ENCODE measurements at places on chromosomes 1 and 21.
A peak's percentile ranks its signal among the peaks of the same experiment; 100 is the strongest.

- no peak for DNase-seq
Measured at GRCh38 chr1:22411589-22411988, 40.1 kb upstream of the ZBTB40 start.

DNA sequence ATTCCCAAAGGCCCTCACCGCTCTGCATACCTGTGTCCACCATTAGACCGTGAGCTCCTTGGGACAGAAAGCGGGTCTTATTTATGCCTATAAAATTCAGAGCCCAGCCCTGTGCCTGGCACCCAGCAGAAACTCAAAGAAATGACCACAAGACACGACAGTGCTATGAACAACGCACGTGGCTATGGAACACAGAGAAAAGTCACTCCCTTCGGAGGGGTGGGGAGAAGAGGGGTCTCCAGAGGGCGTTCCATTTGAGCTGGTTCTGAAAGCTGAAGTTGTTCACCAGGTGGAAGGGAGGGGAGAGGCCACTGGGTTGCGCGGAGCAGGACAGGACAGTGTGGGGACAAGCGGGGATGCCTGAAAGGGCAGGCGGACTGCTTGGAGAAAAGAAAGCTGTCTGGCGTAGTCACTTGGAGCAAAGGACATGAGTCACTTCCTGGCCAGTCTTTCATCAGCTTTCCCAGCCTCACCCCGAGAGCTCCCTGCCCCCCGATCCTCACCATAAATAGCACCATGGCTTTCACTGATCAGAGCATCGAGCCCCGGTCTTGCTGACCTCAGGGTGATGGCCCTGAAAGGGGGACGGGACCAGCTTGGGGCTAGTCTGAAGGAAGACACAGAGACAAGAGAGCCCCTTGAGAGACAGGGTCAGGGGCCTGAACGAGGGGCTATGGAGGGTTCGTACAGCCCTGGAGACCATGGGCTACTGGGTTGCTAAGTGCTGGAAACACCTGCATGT, 28.5 kb downstream of the ECE1 start:
- DNase-seq, result peak; percentile 57

- DNase-seq, result no peak
Measured at GRCh38 chr1:86868477-86868876, 45.4 kb downstream of the SELENOF start.

DNA sequence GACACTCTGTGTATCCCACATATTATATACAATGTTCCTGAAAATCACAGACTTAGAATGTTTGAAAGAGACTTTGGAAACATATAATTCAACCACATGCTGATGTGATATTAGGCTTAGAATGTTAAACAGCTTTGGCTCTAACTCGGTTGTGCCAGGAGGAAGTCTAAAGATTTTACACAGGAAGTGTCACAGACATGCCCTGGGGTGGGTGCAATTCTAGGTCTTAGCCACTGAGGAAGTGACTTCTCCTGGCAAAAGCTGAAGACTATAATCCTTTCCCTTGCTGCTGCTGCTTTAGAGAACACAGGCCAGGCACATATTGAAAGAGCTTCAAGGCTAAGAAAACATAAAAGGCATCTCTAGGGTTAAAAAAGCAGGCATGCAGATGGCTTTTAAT, 51.0 kb downstream of the RPL5 start:
- DNase-seq, result no peak

- no peak for DNase-seq
Measured at GRCh38 chr1:85189120-85189519, 11.7 kb downstream of the SYDE2 start.

- DNase-seq, result no peak
Measured at GRCh38 chr1:46526013-46526690, 25.3 kb downstream of the KNCN start.

DNA sequence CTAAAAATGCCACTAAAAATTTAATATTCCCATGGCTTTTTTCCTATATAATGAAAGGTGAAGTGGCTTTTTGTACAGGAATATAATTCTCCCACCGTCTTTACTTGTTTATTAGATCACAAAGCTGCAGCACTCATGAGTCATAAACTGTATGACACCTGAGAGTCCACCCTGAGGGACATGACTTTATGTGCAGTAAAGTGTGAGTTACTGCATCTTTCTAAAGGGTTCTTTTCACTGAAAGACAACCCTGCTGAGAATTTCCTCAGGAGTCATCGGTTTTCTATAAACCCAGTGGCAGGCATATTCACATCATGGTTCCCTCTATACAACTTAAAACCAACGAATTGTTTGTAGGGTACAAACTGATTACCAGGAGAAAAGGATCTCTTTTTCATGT, 77.4 kb downstream of the APP start:
- DNase-seq, result no peak

GRCh38 chr1:150820730-150821512, 12.9 kb upstream of the CTSK start:
- no peak for DNase-seq

DNA sequence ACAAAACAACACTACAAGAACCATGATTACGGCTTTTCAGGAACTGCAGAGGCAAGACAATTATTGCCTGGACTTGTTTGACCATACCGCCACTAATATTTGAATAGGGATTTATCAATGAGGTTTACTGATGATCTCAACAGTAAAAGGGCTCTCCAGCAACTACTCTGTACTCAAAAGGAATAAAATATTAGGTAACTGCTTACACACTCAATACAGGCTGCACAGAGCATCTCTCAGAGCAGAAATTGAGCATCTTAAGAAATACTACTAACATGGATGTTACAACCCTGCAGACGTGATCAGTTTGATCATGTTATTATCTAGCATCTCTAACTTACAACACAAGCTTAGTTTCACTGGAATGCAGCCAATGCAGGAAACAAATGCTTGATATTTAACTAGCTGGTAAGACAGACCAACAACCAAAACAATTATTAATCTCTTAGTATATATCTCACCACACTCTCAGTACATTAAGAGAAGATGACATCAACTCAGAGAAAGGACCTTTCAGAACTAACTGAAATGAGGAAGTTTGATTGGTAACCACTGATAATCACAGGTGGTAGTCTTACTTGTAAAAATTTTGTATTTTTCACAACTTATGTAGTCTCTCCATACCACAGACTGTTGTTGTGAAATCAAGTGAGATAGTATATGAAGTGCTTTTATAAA, 52.2 kb downstream of the PUM1 start:
- DNase-seq, result no peak

DNA sequence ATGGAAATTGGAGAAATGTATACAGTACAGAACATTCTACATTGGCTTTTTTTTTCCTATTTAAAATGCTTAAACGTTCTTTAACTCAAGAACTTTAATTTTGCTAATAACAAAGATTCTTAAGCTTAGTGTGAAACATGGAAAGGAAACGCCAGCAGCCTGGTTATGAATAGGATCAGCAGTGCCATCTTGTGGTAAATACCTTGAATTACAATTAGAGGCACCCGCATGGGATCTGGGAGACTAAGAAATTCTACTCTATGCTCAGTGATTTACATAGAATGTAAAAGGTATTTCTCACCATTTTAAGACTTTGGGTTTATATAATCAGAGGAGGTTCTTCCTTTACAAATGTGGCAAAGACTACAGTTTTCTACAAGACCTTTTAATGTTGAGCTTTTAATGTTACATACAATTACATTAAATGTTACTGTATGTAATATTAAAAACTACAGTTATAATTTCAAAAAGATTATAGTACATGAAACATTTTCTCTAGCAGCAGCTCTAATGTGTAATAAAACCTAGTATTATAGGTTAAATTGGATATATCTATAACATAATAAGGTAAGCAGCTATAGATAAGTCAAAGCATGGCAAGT, 32.1 kb upstream of the APOBEC4 start:
- DNase-seq, result no peak

GRCh38 chr1:87515781-87516180, 187.1 kb downstream of the LMO4 start:
- DNase-seq, result no peak

DNA sequence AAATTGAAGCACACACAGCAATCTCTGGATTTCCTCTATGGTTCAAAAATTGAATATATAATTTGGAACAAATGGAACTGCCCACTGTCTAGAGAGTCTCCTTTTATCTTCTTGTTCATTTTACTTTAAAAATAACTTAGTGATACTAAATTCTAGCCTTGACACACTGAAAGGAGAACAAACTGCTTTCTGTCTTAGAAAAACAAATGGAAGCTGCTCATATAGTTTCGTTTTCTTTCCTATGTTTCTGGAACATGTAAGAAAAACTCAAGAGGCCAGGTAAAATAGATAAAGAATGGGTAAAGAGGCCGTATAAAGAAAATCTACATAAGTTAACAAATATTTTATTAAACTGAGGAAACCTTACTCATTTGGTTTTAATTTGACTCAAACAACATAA, 332.7 kb downstream of the NEGR1 start:
- DNase-seq, result no peak

DNA sequence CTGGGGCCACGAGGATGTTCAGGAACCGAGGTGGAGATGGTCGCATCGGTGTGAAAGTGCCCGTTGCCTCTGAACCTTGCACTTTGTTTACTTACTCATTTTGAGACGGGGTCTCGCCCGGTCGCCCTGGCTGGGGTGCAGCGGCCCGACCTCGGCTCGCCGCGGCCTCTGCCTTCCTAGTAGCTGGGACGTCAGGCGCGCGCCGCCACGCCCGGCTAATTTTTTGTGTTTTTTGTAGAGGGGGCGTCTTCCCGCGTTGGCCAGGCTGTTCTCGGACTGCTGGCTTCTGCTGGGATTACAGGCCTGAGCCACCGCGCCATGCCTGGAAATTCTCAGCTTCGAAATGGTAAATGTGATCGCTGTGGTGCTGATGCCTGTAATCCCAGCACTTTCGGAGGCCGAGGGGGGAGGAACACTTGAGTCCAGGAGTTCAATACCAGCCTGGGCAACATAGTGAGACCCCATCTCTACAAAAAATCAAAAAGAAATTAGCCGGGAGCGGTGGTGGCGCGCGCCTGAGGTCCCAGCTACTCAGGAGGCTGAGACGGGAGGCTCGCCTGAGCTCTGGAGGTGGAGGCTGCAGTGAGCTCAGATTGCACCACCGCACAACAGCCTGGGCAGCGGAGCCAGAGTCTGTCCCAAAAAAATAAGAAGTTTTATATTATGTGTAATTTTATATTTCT, 684 bp upstream of the MRPL20 start:
- DNase-seq, result no peak

DNA sequence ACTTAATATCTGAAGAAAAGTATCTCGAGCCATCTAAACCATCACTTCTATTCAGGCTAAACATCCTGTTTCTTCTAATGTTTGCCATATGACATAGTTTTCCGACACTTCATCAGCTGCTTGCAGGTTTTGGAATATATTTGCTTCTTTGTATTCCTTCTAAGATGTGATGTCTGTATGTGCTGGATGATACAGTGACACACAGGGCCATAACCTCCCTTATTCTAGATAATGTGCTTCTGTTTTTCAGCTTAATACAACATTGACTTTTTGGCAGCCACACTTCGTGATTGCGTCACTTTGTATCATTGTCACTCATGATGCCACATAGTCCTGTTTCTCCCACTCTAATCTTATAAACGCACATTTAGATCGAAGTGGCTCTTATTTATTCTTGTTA, 156.3 kb downstream of the CRB1 start:
- DNase-seq, result no peak

GRCh38 chr1:99447721-99448120, 183.4 kb downstream of the PLPPR4 start:
- no peak for DNase-seq

DNA sequence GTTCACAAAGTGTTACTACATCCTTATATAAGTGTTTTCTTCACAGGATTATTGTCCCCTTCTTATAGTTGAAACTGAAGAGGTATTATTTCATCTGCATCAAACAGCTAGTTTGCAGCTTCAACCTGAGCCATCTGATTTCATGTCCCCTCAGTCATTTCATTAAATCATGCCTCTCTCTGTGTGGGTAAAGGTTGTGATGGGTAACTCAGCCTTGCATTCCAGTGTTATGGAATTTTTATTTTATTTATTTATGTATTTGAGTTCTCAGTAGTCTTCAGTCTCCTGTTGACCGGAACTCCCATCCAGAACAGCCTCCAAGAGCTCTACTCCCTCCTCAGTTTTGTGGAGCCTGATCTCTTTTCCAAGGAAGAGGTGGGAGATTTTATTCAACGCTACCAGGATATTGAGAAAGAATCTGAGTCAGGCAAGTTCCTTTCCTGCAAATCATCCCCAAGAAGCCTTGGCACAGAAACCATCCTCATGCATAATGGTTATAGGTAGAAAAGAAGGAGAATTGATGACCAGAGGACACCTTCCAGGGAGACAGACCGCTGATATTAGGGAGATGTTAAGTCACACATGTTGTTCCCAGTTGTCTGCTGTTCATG, 21.8 kb downstream of the CHD1L start:
- no peak for DNase-seq

DNA sequence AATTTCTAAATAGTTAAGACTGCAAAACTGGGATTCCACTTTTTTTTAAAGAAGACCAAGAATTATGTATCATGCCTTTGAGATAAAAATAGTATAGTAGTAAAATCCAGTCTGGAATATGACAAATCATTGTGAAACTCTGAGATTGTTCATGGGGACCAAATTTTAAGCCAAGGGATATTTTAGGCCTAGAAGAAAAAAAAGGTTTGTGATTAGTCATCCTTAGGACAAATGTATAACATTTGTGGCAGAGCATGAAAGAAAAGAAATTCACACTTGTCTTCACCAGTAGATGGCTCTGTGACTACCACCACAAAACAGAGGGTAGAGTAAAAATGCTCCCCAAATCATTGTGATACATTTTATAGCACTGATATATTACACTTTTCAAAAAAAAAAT, 226.1 kb downstream of the KCTD3 start:
- DNase-seq, result peak; percentile 88

GRCh38 chr1:20138961-20139550, at the start of gene PLA2G2F:
PLA2G2F (plus strand) TSS chr1:20139323; CDS start chr1:20139428, 105 bp downstream.
- no peak for DNase-seq

DNA sequence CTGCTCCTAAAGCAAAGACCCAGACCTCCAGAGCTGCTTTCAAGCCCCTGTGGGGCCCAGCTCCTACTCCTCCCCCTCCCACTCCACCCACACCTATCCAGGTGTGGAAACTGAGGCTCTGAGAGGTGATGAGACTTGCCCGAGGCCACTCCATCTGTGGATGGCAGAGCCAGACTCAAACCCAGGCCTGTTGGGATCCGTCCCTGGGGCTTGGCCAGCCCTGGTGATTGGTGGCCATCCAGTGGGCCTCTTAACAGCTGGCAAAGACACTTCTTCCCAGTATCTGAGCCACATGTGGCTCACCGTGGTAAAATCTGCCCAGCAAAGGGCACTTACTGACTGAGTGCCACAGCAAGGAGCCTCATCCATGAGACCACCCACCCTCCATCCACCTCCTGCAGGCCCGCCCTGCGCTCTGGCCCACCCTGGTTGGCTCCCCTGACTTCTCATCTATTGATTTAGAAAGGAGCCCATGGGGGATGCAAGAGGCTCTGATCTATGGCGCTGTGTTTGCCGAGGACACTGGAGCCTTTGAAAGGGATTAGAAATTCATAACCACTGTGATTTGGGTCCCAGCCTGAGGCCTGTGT, 398.5 kb downstream of the PTPRU start:
- no peak for DNase-seq

DNA sequence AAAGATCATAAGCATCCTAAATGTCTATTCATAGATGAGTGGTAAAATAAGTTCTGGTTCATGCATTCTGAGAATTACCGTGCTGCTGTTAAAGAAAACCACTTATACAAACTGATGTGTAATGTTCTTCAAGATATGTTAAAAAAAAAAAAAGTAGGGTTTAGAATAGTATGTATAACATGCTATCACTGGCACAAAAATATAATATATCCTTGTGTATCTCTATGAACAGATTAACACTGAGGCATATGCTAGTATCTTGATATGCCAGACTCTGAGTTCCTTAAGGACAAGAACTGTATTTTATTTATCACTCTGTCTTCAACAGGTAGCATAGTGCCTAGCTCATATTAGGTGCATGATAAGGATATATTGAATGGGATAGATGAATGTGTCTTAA, 108.9 kb downstream of the HS2ST1 start:
- no peak for DNase-seq
